ENCODE measurements at places on chromosomes 13 and 19. TPM values are rescaled to one million over a fixed set of nuclear protein-coding genes. Genes with fewer than 3 reads are reported as not detected.

DBP gene
- total RNA-seq: 14.5 TPM

TUBB4A gene
- 4.4 TPM for total RNA-seq

PNMA8B gene
- 1.3 TPM for total RNA-seq

KLHL1 gene
- total RNA-seq: not detected

RPS19 gene
- total RNA-seq: 1,433 TPM

TMEM238 gene
- 24.3 TPM for total RNA-seq

- no peaks in the 10 kb centered on the region for H3K4me1 ChIP-seq
- no peak for DNase-seq
- H3K27ac ChIP-seq: no peak overlapping the region
- no peaks in the 10 kb centered on the region for H3K27me3 ChIP-seq
These were observed 8.2 kb downstream of the PKN1 start for GRCh38 chr19:14441041-14441938.

DNA sequence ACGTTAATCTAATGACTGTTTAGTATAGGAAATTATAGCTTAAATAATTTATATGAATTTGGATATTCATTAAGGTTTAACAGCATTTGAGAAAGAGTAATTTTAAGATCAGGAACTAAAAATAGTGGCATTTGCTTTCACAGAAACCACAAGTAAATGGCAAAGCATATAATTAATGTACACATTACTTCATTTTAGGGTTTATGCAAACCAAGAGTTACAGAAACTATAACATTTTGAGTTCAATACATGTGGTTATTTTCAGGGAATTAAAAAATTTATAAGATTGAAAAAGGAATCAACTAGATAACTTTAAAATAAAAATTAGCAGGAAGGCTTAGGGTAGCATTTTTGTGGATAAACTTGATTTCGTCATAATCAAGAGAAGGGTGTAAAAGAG, 151.7 kb upstream of the MIR17HG start:
- H3K4me1 ChIP-seq: no peaks in the 10 kb centered on the region
- H3K27ac ChIP-seq: no peak overlapping the region
- no peak for DNase-seq
- no peaks in the 10 kb centered on the region for H3K36me3 ChIP-seq
- H3K27me3 ChIP-seq: no peaks in the 10 kb centered on the region

GRCh38 chr13:53150568-53150967, 122.0 kb downstream of the OLFM4 start:
- no peaks in the 10 kb centered on the region for H3K27me3 ChIP-seq
- H3K4me3 ChIP-seq: no peak overlapping the region
- H3K36me3 ChIP-seq: no peaks in the 10 kb centered on the region
- no peaks in the 10 kb centered on the region for H3K4me1 ChIP-seq
- H3K27ac ChIP-seq: no peak overlapping the region

GRCh38 chr13:49213539-49213938, 6.6 kb upstream of the MLNR start:
- DNase-seq: no peak
- no peak overlapping the region for H3K27ac ChIP-seq
- peaks cover 3% of the 10 kb centered on the region for H3K36me3 ChIP-seq

- no peaks in the 10 kb centered on the region for H3K36me3 ChIP-seq
- no peak overlapping the region for H3K4me3 ChIP-seq
- no peak for DNase-seq
- no peaks in the 10 kb centered on the region for H3K4me1 ChIP-seq
- H3K27me3 ChIP-seq: peaks cover 2% of the 10 kb centered on the region
These were observed 5.3 kb downstream of the MATK start for GRCh38 chr19:3780786-3781304.

DNA sequence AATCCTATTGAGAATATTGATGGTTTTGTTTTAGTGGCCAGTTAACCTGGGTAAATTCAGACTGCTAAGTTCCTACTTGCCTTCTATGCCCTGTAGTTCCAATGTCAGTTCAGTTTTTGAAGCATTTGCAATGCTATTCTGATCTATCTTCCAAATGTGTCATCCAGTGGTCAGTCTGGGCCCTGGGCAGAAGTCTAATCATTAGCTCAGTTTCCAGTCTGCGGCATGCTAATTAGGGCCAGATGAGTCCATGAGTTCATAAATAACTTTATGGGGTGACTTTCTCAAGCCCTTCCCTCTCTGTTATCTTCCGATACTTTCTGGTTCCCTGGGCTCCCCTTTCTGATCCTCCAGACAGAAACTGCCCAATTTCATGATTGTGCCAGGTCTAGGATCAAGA, 32.7 kb downstream of the FAM187B start:
- no peaks in the 10 kb centered on the region for H3K27me3 ChIP-seq
- no peak overlapping the region for H3K27ac ChIP-seq
- H3K4me1 ChIP-seq: no peaks in the 10 kb centered on the region
- H3K36me3 ChIP-seq: no peaks in the 10 kb centered on the region
- DNase-seq: no peak

GRCh38 chr19:374183-374885, 29.7 kb upstream of the MIER2 start:
- H3K27me3 ChIP-seq: no peaks in the 10 kb centered on the region
- H3K36me3 ChIP-seq: no peaks in the 10 kb centered on the region
- no peak overlapping the region for H3K27ac ChIP-seq
- H3K4me1 ChIP-seq: no peaks in the 10 kb centered on the region
- H3K4me3 ChIP-seq: no peak overlapping the region

- H3K27me3 ChIP-seq: no peaks in the 10 kb centered on the region
- no peak for DNase-seq
- H3K36me3 ChIP-seq: no peaks in the 10 kb centered on the region
- H3K27ac ChIP-seq: no peak overlapping the region
- no peaks in the 10 kb centered on the region for H3K4me1 ChIP-seq
- no peak overlapping the region for H3K4me3 ChIP-seq
These were observed 34.2 kb downstream of the TDRD3 start for GRCh38 chr13:60431108-60431700.

GRCh38 chr13:94345374-94346195, 133.9 kb downstream of the DCT start:
- no peak overlapping the region for H3K4me3 ChIP-seq
- no peaks in the 10 kb centered on the region for H3K27me3 ChIP-seq
- no peak for DNase-seq

GRCh38 chr19:53819861-53820260, 4.3 kb downstream of the NLRP12 start:
- no peaks in the 10 kb centered on the region for H3K4me1 ChIP-seq
- no peak overlapping the region for H3K4me3 ChIP-seq
- H3K27ac ChIP-seq: no peak overlapping the region
- no peak for DNase-seq

DNA sequence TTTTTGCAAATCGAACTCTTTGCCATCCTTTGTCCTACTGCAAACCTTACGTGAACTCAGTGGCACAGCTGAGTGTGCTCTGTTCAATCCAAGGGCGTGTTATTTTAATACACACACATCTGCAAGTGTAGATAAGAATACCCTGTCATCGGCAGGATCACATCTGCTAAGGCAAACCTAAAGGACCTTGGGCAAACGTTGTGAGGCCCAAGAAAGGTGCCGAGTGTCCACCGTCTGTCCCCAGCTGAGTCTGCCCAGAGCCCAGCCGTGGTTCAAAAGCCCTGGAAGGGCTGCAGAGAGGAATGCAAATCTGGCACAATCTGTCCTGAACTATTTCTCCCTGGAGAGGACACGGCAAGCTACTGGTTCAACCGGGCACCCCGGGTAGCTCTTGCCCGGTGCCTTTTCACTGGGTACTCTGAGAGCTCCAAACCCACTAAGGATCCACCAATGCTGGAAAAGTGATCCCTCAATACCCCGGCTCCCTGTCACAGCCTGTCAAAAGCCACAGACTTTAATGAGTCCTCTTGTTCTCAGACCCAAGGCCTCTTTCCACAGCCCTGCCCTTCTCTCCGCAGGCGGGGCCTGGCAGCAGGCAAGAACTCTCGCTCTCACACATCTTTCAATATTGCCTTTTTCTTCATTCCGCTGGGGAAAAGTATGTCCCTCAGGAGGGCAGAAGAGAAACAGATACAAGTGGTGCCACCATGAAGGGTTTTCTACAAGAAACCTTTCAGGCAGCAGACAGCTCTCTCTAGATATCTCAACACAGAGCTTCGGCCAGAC, 17.0 kb downstream of the SLC7A1 start:
- no peak for DNase-seq
- H3K27me3 ChIP-seq: no peaks in the 10 kb centered on the region
- H3K36me3 ChIP-seq: no peaks in the 10 kb centered on the region
- no peak overlapping the region for H3K4me3 ChIP-seq
- H3K27ac ChIP-seq: no peak overlapping the region

DNA sequence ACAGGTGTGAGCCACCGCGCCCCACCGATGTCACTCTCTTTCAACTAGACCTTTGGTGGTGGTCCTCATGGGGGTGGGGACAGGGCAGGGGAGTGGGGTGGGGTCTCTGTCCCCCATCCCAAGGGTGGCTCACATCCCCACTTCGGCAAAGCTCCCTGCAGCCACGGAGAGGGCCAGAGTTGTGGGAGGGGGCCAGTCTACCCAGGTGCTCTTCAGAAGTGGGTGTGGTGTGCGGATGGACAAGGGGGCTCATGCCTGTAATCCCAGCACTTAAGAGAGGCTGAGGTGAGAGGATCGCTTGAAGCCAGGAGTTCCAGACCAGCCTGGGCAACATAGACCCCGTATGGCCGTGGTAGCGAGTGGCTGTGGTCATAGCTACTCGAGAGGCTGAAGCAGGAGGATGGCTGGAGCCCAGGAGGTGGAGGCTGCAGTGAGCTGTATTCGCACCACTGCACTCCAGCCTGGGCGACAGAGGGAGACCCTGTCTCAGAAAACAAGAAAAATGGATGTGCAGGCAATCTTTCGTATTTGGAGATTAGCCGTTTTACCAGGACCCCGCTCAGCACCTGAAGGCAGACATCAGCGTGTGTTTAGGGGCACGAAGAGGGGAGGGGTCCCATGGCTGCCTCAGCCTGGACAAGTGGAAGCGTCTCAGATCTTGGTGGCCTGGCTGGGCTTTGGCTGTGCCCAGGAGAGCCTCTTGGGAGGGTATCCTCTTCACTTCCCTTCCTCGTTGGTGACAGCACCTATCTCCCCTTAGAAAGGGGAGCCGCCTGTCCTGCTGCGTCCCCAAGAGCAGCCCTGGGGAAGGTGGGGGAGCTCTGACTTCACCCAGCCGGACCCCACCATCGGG, 846 bp downstream of the TGFBR3L start:
- H3K27ac ChIP-seq: no peak overlapping the region
- no peak for DNase-seq
- H3K36me3 ChIP-seq: no peaks in the 10 kb centered on the region
- no peak overlapping the region for H3K4me3 ChIP-seq
- peaks cover 15% of the 10 kb centered on the region for H3K27me3 ChIP-seq

GRCh38 chr13:59471106-59471505, 692.6 kb downstream of the DIAPH3 start:
- H3K4me3 ChIP-seq: no peak overlapping the region
- H3K27ac ChIP-seq: no peak overlapping the region
- H3K4me1 ChIP-seq: no peaks in the 10 kb centered on the region
- no peaks in the 10 kb centered on the region for H3K27me3 ChIP-seq
- no peak for DNase-seq
